ENCODE measurements at places on chromosomes 13 and 19.
A peak's percentile ranks its signal among the peaks of the same experiment; 100 is the strongest.

DNA sequence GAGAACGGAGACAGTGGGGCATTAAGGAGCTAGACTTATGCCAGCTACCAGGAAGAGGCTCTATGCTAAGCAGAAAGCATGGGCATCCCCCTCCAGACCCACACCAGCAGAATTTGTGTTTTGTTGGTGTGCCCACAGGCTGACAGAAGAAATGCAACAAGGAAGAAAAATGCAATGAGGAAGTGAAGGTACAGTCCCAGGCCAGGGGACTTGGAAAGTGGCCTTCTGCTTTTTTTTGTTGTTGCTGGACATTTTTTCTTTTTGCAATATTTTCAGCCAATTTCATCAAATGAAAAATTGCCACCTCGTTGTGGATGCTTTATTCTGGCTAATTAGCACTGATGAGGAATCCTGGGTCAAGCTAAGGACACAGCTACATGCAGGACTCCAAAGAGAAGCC lies 167.7 kb downstream of the TSHZ3 start:
- no peak overlapping the region for H3K4me3 ChIP-seq
- H3K27ac ChIP-seq: no peak overlapping the region
- H3K4me1 ChIP-seq: no peaks in the 10 kb centered on the region

- DNase-seq: peak; percentile 93
- H3K4me1 ChIP-seq: peaks cover 3% of the 10 kb centered on the region
- H3K27me3 ChIP-seq: no peaks in the 10 kb centered on the region
- no peak overlapping the region for H3K27ac ChIP-seq
- no peak overlapping the region for H3K4me3 ChIP-seq
- no peaks in the 10 kb centered on the region for H3K36me3 ChIP-seq
These were observed 11.9 kb upstream of the GDF15 start for GRCh38 chr19:18373892-18374629.

DNA sequence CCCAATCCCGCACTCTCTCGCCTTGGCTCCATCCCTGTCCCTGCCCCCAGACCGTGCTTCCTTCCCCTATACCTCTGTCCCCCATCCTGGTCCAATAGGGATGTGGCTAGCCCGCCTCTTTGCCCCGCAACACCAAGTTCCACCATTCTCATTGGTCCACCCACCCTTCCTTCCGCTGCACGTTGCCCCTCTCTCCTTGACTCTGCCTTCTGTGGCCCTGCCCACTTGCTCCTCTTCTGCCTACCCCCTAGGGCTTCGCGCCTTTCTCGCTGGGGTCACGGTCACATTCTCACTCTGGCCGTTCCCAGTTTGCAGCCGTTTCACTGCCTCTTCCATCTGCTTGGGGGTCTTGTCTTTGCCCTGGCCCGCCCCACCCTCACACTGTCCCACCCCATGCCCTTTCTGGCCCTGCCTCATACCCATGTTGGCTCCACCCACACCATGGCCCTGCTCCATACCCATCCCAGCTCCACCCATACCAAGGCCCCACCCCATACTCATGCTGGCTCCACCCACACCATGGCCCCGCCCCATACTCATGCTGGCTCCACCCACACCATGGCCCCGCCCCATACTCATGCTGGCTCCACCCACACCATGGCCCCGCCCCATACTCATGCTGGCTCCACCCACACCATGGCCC lies 4.5 kb upstream of the ARHGAP45 start:
- DNase-seq: no peak
- H3K27me3 ChIP-seq: no peaks in the 10 kb centered on the region
- H3K36me3 ChIP-seq: peaks cover 5% of the 10 kb centered on the region
- peaks cover 8% of the 10 kb centered on the region for H3K4me1 ChIP-seq
- no peak overlapping the region for H3K4me3 ChIP-seq

DNA sequence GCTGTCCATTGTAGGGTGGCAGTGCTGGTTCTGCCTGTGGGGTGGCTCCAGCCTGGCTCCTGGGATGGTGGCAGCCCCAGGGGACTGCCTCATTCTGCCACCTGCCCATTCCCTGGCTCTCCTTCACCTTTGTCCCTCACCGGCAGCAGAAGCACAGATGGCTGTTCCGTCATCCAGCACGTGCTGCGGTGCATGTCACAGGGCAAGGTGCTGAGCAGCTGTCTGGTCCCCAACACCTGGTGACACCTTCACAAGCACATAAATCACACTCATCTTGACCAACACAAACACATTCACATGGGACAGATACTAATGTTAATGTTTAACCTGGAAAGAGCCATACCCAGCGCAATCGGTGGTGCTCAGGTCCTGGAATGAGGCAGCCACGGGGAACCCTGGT lies 126.8 kb downstream of the UQCRFS1 start:
- peaks cover 1% of the 10 kb centered on the region for H3K4me1 ChIP-seq
- no peak overlapping the region for H3K27ac ChIP-seq
- no peaks in the 10 kb centered on the region for H3K36me3 ChIP-seq
- no peak for DNase-seq
- no peaks in the 10 kb centered on the region for H3K27me3 ChIP-seq
- H3K4me3 ChIP-seq: no peak overlapping the region

GRCh38 chr19:8069096-8069973 lies 16.8 kb downstream of the CCL25 start:
- 0 out of 2 replicates have a peak, but pooled peaks cover 5% of the 10 kb centered on the region for H3K36me3 ChIP-seq
- H3K4me1 ChIP-seq: no peaks in the 10 kb centered on the region
- no peak overlapping the region for H3K4me3 ChIP-seq
- peak; percentile 58 for DNase-seq
- no peak overlapping the region for H3K27ac ChIP-seq
- H3K27me3 ChIP-seq: no peaks in the 10 kb centered on the region

- H3K4me1 ChIP-seq: no peaks in the 10 kb centered on the region
- no peak overlapping the region for H3K4me3 ChIP-seq
- no peak for DNase-seq
- H3K27me3 ChIP-seq: no peaks in the 10 kb centered on the region
- no peak overlapping the region for H3K27ac ChIP-seq
These were observed 818.9 kb downstream of the OLFM4 start for GRCh38 chr13:53847502-53847901.

DNA sequence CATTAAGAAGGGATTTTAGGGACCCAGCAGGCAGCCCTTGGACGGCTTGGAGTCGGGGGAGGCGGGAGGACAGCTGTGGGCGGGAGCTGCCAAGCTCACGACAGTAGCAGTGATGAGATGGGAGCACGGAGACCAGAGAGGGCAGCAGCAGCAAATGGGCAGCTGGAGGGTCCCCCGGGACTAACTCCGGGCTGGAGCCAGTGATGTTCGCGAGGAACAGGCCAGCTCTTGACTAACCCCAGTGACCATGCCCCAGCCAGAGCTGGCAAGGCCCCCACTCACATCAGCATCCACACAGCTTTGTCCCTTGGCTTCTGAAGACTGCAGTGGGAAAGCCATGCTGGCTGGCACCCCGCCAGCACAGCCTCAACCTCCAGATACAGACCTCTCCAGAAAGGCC lies 81.9 kb downstream of the RAB20 start:
- no peaks in the 10 kb centered on the region for H3K4me1 ChIP-seq
- no peak overlapping the region for H3K4me3 ChIP-seq
- no peak for DNase-seq
- peaks cover 8% of the 10 kb centered on the region for H3K36me3 ChIP-seq

GRCh38 chr13:53398051-53398450 lies 369.4 kb downstream of the OLFM4 start:
- H3K36me3 ChIP-seq: no peaks in the 10 kb centered on the region
- no peak for DNase-seq
- no peaks in the 10 kb centered on the region for H3K27me3 ChIP-seq
- no peak overlapping the region for H3K4me3 ChIP-seq
- no peak overlapping the region for H3K27ac ChIP-seq

DNA sequence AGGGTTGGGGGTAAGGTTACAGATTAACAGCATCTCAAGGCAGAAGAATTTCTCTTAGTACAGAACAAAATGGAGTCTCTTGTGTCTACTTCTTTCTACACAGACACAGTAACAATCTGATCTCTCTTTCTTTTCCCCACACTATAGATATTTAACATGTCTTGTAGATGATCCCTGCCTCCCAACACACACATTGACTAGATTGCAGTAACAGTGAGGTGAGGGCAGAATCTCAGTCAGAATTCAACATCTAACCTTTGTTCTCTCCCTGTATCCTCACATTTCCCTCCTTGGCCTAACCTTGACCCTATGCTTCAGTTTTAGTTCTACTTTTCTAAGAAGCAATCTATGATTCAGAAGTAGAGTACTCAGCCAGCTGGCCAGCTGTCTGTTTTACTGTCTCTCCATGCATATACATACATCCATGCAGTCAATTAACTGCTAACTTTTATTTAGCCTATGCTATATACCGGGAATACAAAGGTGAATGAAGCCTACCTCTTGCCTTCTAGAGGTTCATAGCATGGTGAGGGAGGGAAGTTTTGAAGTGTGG lies 18.1 kb downstream of the DNAJC15 start:
- H3K27me3 ChIP-seq: no peaks in the 10 kb centered on the region
- no peaks in the 10 kb centered on the region for H3K36me3 ChIP-seq
- no peak overlapping the region for H3K27ac ChIP-seq

DNA sequence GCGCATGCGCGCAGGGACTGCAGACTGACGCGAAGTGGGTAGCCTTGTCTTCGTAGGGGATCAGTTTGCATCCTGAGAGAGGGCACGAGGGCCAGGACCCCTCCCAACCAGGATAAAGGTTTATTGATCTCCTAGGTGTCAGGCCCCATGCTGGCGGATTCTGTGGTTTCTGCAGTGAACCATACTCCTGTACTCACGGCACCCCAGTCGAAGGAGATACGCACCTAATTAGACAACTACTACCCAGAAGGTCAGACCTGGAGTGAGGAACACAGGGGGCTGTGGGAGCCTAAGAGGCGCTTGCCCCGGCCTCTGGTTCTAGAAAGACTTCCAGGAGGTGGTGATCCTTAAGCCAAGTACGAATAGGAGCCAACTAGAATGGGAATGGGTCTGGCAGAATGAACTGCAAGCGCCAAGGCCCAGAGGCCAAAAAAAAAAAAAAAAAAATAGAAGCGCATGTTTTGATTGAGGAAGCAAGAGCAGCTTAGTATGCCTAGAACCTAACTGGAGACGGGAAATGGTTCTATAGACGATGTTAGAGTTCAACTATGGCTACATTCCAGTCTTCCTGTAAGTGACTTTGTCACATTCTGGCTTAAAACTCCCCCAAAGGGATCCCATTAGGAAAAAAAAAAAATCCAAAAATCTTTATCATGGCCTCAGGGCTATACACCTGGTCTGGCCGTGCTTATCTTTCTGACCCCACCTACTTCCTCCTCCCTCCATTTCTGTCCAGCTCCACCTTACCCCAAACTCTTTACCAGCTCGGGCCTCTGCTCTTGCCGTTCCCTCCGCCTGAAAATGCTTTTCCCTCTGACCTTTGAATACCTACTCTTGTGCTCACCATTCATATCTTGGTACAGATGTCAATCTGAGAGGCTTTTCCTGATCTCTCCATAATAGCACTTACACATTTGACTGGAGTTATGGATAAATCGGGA lies 902 bp upstream of the ZNF428 start:
- peak overlapping the region; percentile 60 for H3K4me3 ChIP-seq
- H3K27ac ChIP-seq: no peak overlapping the region
- peaks cover 5% of the 10 kb centered on the region for H3K4me1 ChIP-seq

- H3K4me1 ChIP-seq: no peaks in the 10 kb centered on the region
- H3K27me3 ChIP-seq: no peaks in the 10 kb centered on the region
- no peak overlapping the region for H3K4me3 ChIP-seq
- DNase-seq: no peak
- no peak overlapping the region for H3K27ac ChIP-seq
- no peaks in the 10 kb centered on the region for H3K36me3 ChIP-seq
These were observed 1887.4 kb downstream of the PCDH9 start for GRCh38 chr13:65342541-65343337.

- no peaks in the 10 kb centered on the region for H3K36me3 ChIP-seq
- DNase-seq: no peak
- no peaks in the 10 kb centered on the region for H3K4me1 ChIP-seq
These were observed 35.6 kb upstream of the SPATA13 start for GRCh38 chr13:24124789-24125476.

DNA sequence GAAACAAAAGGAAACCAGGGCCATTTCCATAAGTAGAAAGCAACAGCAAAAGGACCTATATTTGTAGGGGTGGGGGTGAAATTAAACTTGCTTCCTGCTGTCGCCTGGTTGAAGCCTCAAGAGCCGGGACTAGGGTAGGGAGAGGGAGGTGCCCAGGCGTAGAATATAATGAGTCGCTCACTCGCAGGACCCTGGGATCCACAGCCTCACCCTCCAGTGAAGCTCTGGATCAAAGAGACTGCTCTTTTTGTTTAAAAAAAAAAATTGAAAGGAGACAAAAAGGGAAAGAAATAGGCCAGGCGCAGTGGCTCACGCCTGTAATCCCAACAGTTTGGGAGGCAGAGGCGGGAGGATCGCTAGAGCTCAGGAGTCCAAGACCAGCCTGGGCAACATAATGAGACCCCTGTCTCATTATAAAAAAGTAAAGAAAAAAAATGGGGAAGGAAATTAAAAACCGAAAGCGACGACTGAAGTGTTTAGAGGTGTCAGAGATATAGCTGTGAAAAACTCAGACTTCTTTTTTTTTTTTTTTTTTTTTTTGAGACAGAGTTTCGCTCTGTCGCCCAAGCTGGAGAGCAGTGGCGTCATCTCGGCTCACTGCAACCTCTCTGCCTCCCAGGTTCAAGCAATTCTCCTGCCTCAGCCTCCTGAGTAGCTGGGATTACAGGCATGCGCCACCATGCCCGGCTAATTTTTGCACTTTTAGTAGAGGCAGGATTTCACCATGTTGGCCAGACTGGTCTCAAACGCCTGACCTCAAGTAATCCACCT lies 10.9 kb upstream of the ADGRE5 start:
- no peak for DNase-seq
- no peak overlapping the region for H3K4me3 ChIP-seq
- no peaks in the 10 kb centered on the region for H3K36me3 ChIP-seq
- no peaks in the 10 kb centered on the region for H3K4me1 ChIP-seq

DNA sequence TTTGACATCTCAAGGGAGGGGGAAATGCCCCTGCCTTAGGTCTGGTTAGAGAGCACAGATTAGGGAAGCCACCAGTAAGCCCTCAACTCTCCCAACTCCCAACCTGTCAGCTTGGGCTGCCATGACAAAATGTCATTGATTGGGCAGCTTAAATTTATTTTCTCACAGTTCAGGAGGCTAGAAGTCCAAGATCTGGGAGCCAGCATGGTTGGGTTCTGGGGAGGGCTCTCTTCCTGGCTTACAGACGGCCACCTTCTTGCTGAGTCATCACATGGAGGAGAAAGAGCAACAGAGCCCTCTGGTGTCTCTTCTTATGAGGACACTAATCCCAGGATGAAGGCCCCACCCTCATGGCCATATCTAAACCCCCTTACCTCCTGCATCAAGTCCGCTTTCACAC lies 24.2 kb downstream of the C19orf12 start:
- peak; percentile 67 for DNase-seq
- no peaks in the 10 kb centered on the region for H3K27me3 ChIP-seq
- H3K4me1 ChIP-seq: no peaks in the 10 kb centered on the region
- no peaks in the 10 kb centered on the region for H3K36me3 ChIP-seq
- no peak overlapping the region for H3K4me3 ChIP-seq

GRCh38 chr13:42653679-42654078 lies 79.7 kb downstream of the TNFSF11 start:
- H3K27ac ChIP-seq: no peak overlapping the region
- no peak overlapping the region for H3K4me3 ChIP-seq
- peaks cover 1% of the 10 kb centered on the region for H3K4me1 ChIP-seq

GRCh38 chr13:35354285-35354684 lies 122.2 kb downstream of the MAB21L1 start:
- H3K36me3 ChIP-seq: no peaks in the 10 kb centered on the region
- H3K4me3 ChIP-seq: no peak overlapping the region
- no peaks in the 10 kb centered on the region for H3K27me3 ChIP-seq
- H3K27ac ChIP-seq: no peak overlapping the region
- H3K4me1 ChIP-seq: no peaks in the 10 kb centered on the region

- H3K36me3 ChIP-seq: no peaks in the 10 kb centered on the region
- DNase-seq: peak; percentile 9
- no peak overlapping the region for H3K4me3 ChIP-seq
- no peak overlapping the region for H3K27ac ChIP-seq
- no peaks in the 10 kb centered on the region for H3K4me1 ChIP-seq
These were observed 16.1 kb upstream of the USP29 start for GRCh38 chr19:57103573-57104277.

All from iPS DF 6.9 (cell line).